ENCODE measurements at places on chromosomes 16 and 17.

GRCh38 chr17:15663176-15663575 is 20.9 kb downstream of the TRIM16 start:
- DNase-seq, result no peak

DNA sequence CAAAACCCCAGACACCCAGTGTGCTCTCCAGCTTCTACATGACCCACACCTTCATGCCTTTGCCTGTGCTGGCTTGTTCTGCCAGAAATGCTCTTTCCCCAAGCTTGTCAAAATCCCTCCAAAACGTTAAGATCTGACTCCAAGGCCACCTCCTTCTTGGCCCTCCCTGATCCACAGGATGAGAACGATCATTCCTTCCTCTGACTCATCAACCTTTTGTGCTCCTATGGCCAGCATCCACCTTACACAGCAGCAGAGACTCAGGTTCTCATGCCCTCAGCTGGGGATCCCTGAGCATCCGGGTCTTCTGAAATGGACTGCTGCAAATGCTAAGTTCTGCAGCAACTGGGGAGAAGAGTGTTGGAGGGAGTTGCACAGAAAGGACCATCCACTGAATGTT is 2.9 kb downstream of the ZBTB4 start:
- DNase-seq, result no peak

GRCh38 chr17:80804466-80804865 is 187.2 kb upstream of the CHMP6 start:
- DNase-seq, result no peak

DNA sequence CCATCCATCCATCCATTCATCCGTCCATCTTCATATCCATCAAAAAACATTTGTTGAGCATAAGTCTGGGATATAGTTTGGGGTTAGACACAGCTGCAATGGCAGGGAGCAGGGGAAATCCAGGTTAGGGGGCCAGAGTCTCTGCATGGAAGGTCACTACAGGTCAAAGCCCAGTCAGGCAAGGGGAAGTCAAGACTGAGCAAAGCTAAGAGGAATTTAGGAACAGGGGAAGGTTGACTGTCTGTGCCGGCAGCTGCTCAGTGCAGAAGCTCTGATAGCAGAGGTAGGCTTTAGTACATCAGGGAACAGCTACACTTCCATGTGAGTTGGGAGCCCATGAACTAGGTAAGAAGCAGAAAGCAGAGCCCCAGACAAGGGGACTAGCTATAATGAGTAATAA is 68.1 kb downstream of the IRF8 start:
- no peak for DNase-seq

DNA sequence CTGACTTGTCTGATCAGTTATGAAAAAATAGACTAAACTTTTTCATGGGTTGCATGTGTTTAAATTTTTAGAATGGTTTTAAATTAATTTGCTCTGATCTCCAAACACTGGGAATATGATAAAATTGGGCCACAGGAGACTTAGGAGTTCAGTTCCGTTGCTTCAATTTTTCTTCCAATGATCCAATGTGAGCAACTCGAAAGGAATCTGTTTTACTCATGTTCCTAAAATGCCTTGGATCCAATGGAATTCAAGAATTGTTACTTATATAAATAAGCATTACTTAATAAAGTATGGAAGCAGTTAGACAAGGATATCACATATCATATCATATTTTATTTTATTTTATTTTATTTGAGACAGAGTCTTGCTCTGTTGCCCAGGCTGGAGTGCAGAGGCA is 56.0 kb upstream of the NACA2 start:
- no peak for DNase-seq

- DNase-seq, result no peak
Measured at GRCh38 chr16:19284207-19284606, 1.3 kb upstream of the CLEC19A start.

DNA sequence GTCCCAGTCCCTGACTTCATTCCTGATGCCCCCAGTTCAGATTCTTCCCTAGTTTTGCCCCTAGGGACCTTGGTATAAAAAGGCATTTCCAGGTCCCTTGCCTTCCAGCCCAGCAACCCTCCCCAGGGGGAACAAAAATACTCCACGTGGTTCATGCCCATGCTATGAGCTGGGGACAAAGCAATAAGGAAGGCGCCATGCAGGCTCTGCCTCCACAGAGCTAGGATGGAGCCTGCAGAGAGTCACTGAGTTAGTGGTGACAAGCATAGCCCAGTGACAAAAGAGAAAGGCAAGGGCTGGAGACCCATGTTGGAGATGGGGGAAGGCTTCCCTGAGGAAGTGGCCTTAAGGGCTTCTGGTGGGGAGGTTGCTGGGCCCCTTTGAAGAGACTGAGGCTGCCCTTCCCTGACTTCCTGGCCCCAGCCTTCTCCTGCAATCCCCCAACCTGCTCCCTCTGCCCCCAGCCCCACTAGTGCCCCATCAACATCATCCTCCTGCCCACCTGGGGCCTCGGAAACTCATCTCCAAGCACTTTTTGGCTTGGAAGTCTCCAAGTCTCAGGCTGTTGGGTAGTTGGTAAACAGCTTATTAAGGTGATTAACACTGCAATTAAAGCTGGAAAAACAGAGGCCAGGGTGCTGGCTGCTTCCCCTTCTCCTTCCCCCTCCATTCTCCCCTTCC is 9.6 kb downstream of the DLX3 start:
- no peak for DNase-seq

DNA sequence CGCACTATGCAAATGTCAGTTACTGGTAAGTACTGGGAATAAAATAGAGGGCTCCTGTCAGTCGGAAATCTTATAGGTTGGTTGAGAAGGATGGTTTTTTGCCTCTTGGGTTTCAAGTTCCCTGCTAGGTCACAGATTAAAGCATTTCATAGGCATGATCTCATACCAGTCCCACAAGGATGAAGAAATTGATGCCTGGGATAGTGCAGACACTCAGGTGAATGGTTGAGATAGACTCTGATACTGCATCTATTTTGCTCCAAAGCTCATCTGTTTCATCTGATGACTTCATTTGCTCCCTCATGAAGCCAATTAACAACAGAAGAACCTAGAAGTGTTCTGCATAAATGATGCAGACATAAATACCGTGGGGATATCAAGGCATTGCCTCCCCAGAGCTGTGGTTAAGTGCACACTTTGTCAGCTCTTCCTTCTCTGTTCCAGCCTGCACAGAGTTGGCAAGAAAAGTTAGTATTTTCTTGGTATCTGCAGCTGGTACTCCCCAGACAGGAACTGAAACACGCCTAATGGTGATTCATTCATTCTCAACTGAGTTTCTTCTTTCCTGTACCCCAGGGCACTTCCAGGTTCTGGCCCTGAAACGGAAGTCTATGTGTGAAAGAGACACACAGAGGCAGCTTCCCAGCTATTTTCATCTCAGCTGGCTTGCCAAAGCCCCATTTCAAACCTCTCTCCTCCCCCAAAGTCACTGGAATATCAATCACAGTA is 418.3 kb upstream of the SALL1 start:
- DNase-seq, result no peak

DNA sequence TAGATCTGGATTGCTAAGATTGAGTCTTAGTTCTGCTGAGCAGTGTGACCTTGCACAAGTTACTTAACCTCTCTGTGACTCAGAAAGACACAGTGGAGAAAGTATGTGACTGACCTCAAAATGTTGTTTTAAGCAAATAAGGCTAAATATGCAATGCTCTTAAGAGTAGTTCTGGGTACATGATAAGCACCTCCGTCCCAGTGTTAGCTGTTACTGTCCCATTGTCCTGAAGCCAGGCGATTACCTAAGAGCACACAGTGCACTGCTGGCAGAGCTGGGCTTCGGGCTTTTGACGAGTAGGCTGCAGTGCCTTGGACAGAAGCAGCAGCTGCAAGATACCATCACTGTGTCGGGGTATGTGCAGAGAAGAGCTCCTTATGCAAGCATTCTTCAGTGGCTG is 32.7 kb upstream of the FOXF1 start:
- DNase-seq, result no peak

GRCh38 chr17:13931800-13932460 is 137.4 kb upstream of the COX10 start:
- DNase-seq, result peak; percentile 11

GRCh38 chr17:57044976-57045867 is 39.8 kb upstream of the AKAP1 start:
- no peak for DNase-seq

DNA sequence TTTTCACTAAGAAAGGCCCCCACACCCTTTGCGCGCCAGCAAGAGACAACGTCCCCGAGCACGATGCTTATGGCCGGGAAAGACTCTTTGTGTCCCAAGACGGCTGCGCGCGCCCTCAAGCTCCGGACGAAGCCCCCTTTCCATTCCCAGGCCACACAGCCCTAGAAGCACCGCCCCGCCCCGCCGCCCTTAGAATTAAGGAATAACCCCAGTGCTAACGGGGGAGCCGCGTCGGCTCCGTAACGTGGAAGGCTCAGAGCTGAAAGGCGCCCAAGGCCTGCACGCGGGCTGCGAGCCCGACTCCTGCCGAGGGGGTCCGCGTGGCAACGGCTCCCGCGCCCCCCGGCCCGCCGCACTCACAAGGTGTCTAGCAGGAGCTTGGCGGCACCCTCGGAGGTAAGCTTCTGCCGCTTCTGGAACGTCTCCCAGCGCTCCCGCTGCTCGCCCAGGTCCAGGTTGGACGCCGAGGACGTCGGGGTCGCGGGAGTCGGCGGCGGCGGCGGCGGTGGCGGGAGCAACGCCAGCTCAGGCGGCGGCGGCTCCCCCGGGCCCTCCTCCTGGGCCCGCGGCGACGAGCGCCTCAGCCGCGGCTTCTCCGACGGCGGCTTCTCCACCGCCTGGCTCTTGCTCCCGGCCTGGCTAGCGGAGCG is 477 bp downstream of the CENPV start:
- DNase-seq, result no peak

- DNase-seq, result no peak
Measured at GRCh38 chr16:56225017-56225742, 33.9 kb downstream of the GNAO1 start.

GRCh38 chr17:61225178-61225882 is 174.3 kb upstream of the TBX2 start:
- no peak for DNase-seq

DNA sequence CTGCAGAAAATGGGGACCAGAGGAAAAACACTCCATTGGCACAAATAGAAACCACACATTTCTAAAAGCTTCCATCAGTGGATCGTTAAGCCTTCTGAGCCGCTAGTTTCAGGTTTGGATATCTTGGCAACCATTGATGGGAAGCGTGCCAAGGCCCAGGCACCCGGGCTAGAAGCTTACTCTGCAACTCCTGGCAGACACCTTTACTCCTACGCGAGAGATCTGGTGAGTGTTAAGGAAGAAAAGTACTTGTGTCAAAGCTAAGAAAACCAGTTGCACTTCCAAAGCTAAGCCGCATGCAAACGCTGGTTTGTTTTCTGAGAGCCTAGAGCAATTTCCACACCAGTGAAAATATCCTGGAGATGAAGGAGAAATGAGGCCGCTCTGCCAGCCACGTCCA is 472.4 kb downstream of the PMP22 start:
- DNase-seq, result no peak

- no peak for DNase-seq
Measured at GRCh38 chr16:72122308-72122707, 28.7 kb downstream of the DHX38 start.

- no peak for DNase-seq
Measured at GRCh38 chr16:81695321-81696165, 83.5 kb upstream of the PLCG2 start.

- peak; percentile 83 for DNase-seq
Measured at GRCh38 chr17:39244600-39245570, 19.1 kb upstream of the STAC2 start.

GRCh38 chr17:72273289-72274056 is 152.7 kb downstream of the SOX9 start:
- no peak for DNase-seq

DNA sequence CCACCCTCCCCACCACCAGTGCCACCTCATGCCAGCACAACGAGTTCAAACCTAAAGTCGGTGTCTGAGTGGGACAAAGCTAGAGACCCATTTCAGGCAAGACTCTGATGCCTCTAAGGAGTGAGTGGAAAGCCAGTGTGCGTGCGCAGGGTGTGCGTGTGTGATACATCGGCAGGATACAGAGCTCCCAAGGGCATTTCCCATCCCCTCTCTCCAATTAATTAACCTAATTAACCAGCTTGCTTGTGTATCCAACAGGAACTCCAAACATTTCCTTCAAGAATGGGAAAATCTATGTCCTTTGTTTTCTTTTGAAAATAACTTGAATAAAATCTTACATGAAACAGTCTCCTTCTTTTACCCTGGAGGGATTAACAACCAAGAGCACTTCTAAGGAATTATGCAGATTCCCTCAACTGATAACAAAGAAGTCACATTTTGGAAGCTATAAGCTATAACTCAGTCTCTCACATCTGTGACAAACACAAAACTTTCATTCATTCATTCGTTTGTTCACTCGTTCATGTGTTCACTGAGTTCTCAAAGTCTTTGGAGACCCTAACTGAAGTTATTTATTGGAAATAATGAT is 9.9 kb downstream of the ATPAF2 start:
- DNase-seq, result no peak

GRCh38 chr17:44167181-44167861 is 3.2 kb upstream of the ASB16 start:
- no peak for DNase-seq

- DNase-seq, result no peak
Measured at GRCh38 chr16:60882816-60883215, 1153.4 kb downstream of the CDH8 start.

DNA sequence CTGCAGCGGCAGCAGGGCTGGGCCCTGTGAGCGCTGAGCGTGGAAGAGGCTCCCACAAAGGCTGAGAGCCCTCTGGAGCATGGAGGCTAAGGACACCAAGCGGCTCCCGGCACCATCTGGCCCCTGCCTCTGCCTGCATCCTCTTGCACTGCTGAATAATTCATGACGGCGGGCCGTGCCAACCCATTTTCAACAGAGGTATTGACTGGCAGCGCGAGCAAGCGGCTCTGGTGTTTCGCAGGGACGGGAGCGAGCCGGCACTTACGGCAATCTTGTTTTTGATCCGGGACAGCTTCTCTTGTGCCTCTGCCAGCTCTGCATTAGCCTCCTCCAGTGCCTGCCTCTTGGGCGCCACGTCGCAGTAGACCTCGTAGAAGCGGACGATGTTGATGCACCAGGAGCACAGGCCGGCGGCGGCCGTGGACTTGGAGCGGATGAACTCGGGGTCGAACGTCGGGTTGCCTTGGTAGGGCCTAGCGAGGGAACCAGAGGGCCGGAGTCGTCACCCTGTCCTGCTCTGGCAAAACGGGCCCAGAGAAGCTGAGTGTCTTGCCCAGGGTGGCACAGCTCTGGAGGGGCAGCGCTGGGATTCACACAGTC is 80.4 kb downstream of the PGS1 start:
- no peak for DNase-seq

DNA sequence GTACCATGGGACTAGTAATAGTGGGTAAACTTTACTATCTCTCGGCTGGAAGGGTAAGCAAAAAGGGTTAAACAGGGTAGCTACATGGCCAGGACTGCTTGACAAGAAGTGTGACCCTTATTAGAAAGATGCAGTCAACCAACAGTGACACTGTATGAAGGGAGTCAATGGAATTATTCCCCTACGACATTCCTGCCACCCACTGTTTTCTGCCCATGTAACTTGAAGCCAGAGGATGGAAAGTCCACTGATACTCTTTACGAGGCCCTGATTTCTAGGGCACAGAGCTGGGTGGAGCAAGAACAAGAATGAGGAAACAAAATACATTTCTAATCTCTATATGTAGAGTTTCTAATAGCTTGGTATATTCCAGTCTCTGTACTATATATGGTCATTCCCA is 1102.5 kb downstream of the CDH11 start:
- no peak for DNase-seq
